ENCODE measurements at places on chromosomes 7 and 10.
A peak's percentile ranks its signal among the peaks of the same experiment; 100 is the strongest.

DNA sequence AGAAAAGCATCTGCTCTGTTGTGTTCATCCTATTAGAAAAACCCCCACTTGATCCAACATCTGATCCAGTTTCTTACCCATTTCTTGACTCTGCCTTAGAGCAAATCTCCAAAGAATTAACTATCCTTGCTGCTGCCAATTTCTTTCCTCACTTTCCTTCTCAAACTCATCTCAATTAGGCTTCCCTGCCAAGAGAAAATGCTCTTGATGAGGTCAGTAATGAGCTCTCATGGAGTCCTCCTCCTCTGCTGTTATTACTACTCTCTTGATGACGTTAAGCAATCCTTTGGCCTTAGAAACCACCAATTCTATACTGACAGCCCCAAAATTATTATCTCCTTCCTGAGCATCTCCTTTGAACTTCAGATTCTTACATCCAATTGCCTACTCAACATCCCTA lies 162.0 kb upstream of the FAM13C start:
- peaks cover 2% of the 10 kb centered on the region for H3K27me3 ChIP-seq
- H3K4me1 ChIP-seq, result no peaks in the 10 kb centered on the region
- DNase-seq, result no peak
- H3K27ac ChIP-seq, result no peak overlapping the region
- H3K36me3 ChIP-seq, result no peaks in the 10 kb centered on the region
- H3K4me3 ChIP-seq, result no peak overlapping the region

DNA sequence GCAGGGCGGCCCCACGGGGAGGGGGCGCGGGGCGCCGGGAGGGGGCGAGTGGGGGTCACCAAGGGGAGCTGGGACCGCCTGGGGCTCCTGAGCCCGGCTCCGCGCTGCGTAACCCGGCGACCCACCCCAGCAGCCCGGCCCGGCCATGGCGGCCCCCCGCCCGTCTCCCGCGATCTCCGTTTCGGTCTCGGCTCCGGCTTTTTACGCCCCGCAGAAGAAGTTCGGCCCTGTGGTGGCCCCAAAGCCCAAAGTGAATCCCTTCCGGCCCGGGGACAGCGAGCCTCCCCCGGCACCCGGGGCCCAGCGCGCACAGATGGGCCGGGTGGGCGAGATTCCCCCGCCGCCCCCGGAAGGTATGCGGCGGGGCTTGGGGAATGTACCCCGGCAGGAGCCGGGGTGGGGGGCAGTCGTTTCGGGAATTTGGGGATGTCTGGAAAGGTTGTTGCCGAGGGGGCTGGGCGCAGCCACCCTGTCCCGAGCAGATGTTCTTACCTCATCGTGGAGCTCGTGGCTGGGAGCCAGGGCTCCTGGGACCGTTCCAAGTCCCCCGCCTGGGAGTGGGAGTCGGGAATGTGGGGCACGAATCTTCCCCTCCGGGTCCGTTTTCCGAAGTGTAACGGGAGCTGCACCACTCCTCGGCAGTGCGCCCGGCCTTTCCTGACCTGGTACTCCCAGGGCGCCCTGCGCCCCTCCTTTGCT lies 431 bp downstream of the ZYX start:
- H3K27me3 ChIP-seq, result no peaks in the 10 kb centered on the region
- peaks cover 23% of the 10 kb centered on the region for H3K4me1 ChIP-seq
- peak overlapping the region; percentile 59 for H3K4me3 ChIP-seq
- DNase-seq, result no peak
- no peaks in the 10 kb centered on the region for H3K36me3 ChIP-seq

DNA sequence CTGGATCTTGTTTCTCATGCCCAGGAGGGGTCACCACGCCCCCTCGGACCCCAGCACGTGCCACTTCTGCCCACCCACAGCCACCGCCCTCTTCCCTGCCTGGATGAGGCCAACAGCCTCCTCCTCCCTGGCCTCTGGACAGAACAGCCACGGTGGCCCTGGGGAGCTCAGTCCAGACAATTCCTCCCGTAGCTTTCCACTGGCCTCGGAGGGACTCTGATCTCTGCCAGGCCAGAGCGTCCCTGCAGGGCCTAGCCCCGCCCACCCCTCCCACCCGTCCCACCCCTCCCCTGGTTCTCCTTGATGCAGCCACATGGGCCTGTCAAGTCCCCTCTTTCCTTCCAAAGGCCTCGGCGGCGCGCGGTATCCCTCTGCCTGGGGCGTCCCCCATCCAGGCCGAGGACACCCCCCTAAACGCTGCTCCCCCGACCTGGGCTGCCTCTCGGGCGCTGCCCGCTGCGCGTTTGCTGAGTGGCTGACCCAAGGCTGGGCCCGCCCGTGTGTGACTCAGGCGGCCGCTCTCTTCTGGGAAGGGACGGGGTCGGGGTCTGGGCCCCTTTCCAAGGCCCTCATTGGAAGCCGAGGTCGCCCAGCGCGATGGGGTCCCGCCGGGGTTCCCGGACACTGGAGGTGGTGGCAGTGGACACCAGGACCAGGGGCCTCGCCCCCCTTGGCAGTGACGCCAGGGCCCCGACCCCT lies 557 bp downstream of the TMEM120A start:
- H3K4me3 ChIP-seq, result peak overlapping the region; percentile 64
- H3K27me3 ChIP-seq, result no peaks in the 10 kb centered on the region
- peaks cover 25% of the 10 kb centered on the region for H3K4me1 ChIP-seq
- peaks cover 1% of the 10 kb centered on the region for H3K36me3 ChIP-seq
- no peak for DNase-seq
- H3K27ac ChIP-seq, result no peak overlapping the region

DNA sequence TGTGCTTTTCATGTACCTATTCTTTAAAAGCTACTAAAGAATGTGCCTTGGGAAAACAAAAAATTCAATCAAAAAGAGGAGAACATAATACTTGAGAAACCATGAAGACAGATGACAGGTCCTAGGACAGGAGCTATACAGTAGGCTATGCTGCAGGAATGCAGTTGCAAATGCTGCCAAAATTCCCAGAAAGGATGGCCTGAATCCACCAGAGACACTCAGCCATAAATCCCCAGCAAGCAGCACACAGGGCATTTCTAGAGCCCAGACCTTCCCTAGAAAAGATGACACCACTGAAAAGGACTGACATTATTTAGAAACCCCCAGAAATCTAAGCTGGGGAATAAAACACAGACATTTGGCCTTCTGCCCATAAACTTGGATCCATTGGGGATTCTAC lies 237.3 kb downstream of the C7orf25 start:
- peaks cover 5% of the 10 kb centered on the region for H3K27me3 ChIP-seq
- no peak for DNase-seq
- no peak overlapping the region for H3K4me3 ChIP-seq
- peaks cover 4% of the 10 kb centered on the region for H3K4me1 ChIP-seq

- no peaks in the 10 kb centered on the region for H3K27me3 ChIP-seq
- no peak overlapping the region for H3K4me3 ChIP-seq
- H3K27ac ChIP-seq, result no peak overlapping the region
- no peaks in the 10 kb centered on the region for H3K4me1 ChIP-seq
Measured at GRCh38 chr10:7756360-7756992, 31.3 kb downstream of the KIN start.

- H3K4me1 ChIP-seq, result peaks cover 38% of the 10 kb centered on the region
- H3K4me3 ChIP-seq, result no peak overlapping the region
- peak; percentile 30 for DNase-seq
Measured at GRCh38 chr10:8245131-8245813, 190.8 kb downstream of the GATA3 start.

- no peak for DNase-seq
- no peak overlapping the region for H3K27ac ChIP-seq
- H3K27me3 ChIP-seq, result peaks cover 43% of the 10 kb centered on the region
- no peaks in the 10 kb centered on the region for H3K36me3 ChIP-seq
Measured at GRCh38 chr10:34816501-34817002, 1.5 kb upstream of the PARD3 start.

- H3K27me3 ChIP-seq, result no peaks in the 10 kb centered on the region
- DNase-seq, result no peak
- H3K4me1 ChIP-seq, result no peaks in the 10 kb centered on the region
- H3K27ac ChIP-seq, result no peak overlapping the region
- no peaks in the 10 kb centered on the region for H3K36me3 ChIP-seq
- H3K4me3 ChIP-seq, result no peak overlapping the region
Measured at GRCh38 chr10:20644421-20644820, 252.7 kb downstream of the NEBL start.

All from activated naive CD4-positive, alpha-beta T cell treated with anti-CD3 and anti-CD28 coated beads for 36 hours (primary cell).